Activated T-cell treated with anti-CD3 and anti-CD28 coated beads, Interleukin-2, amount 50 U/mL, for 4 hours (primary cell): ENCODE measurements at places on chromosomes 12 and 14.

- DNase-seq: no peak
Measured at GRCh38 chr12:113889076-113889475, 77.0 kb downstream of the RBM19 start.

GRCh38 chr12:119911182-119911581 lies 34.1 kb upstream of the CIT start:
- DNase-seq: no peak

DNA sequence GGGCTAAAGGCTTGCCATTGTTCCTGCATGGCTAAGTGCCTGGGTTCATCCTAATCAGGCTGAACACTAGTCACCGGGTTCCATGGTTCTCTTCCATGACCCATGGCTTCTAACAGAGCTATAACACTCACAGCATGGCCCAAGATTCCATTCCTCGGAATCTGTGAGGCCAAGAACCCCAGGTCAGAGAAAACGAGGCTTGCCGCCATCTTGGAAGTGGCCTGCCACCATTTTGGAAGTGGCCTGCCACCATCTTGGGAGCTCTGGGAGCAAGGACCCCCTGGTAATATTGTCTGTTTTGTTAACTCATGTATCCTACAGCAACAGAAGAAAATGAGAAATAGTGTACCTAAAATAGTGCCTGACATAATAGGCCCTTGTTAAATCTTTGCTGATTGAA lies 92.7 kb downstream of the ADAMTS20 start:
- no peak for DNase-seq

GRCh38 chr14:67421356-67422224 lies 9.6 kb upstream of the PLEK2 start:
- no peak for DNase-seq

DNA sequence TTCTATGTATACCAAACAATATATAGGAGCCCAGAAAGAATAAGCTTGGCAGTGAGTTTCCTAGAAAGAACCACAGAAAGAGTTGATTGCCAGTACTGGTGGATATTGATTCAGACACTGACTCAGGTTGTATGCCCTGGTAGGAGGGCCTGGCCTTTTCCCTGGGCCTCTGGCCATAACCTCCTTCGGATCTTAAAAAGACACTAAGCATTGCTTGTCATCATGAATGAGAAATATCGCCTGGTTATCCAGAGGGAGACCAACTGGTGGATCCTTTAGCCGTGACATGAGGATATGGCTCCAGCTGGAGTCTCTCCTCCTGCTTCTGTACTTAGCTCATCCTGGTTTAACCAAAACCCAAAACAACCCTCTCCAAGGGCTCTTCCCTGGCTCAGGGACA lies 231.5 kb downstream of the MSRB3 start:
- no peak for DNase-seq

- no peak for DNase-seq
Measured at GRCh38 chr14:99706107-99706900, 22.2 kb downstream of the CYP46A1 start.

DNA sequence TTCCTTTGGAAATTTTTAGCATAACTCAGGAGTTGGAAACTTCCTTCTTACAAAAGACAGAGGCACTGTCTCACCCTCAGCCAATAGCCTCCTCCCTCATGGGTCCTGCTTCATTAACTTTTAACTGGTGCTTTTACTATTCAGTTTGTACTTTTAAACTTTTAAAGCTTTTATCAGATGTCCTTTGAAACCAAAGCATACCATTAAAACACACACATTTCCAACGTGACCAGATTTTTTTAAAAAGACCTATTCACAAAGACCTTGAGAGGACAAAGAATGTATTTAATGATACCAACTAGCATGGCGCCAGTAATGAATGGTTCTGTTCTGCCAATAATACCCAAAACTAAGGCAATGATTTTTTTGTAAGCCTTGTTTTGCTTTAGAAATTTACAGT lies 173.6 kb upstream of the EEA1 start:
- no peak for DNase-seq
